ENCODE measurements at places on chromosomes 3 and 15.

DNA sequence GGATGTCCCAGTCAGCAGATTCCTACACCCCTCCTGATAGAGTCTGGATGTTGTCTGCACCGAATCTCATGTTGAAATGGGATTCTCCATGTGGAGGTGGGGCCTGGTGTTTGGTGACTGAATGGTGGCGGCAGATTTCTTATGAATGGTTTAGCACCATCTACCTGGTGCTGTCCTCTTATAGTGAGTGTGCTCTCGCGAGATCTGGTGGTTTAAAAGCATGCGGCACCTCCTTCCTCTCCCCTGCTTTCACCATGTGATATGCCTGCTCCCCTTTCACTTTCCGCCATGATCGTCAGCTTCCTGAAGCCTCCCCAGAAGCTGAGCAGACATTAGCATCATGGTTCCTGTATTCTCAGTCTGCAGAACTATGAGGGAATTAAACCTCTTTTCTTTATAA lies 135.2 kb upstream of the SLC6A11 start:
- DNase-seq: no peak

- no peak for DNase-seq
These were observed 296.8 kb upstream of the CHRM5 start for GRCh38 chr15:33671456-33671855.

GRCh38 chr3:185824051-185825005 lies 514 bp downstream of the IGF2BP2 start:
- DNase-seq: no peak

GRCh38 chr3:119796785-119797184 lies 14.9 kb downstream of the NR1I2 start:
- no peak for DNase-seq

DNA sequence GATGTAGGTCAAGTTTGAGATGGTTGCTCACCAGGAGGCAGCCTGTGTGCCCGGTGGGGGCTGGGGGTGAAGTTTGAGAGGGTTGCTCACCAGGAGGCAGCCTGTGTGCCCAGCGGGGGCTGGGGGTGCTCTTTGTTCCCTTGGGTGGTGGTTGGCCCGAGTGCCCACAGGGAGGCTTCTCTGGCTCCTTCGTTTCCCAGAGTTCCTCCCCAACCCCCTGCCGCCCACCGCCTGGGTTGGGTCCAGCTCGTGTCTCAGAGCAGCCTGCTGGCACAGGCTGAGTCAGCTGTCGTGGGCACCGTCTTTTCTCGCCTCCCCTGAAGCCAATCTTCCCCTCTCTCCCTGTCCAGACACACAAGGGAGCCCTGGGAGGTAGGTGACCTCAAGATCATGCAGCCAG lies 3.1 kb downstream of the APBA2 start:
- no peak for DNase-seq

- DNase-seq: no peak
These were observed 106.5 kb upstream of the SATB1 start for GRCh38 chr3:18531662-18532061.

GRCh38 chr3:72099326-72100079 lies 314.6 kb upstream of the PROK2 start:
- no peak for DNase-seq

GRCh38 chr3:85605066-85605465 lies 646.3 kb downstream of the CADM2 start:
- DNase-seq: no peak

- DNase-seq: no peak
These were observed 401.5 kb upstream of the FRG2C start for GRCh38 chr3:75262661-75263060.

- no peak for DNase-seq
These were observed 170.0 kb downstream of the SEMA6D start for GRCh38 chr15:47887241-47887800.

DNA sequence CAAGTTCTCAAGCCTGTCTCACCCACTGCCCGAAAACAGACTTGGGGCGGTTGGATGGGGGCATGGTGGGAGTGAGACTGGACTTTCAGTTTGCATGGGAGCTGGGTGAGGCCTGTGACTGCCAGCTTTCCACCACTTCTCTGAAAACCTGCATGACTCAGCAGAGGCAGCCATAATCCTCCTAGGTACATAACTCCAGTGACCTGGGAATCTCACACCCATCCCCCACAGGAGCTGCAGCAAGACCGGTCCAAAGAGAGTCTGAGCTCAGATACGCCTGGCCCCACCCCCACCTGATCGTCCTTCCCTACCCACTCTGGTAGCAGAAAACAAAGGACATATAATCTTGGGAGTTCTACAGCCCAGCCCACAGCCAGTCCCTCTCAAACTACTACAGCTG lies 107.2 kb downstream of the NSMCE3 start:
- DNase-seq: no peak

DNA sequence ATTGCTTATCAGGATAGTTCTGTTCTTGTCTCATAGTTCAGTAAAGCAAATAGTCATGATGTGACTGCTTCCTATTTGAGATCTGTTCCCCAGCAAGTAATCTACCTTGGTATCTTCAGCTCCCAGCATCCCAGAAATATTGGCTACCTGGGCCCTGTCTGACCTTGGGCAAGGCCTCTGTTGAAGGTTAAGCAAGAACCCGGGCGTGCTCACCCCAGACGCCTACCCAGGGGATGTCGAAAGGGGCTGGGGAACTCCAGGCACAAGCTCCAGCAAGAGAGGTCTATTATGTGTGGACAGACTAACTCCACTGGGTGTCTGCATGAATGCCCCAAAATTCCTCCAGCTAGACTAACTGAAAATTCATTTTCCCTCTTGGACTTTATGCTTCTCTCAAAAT lies 37.3 kb upstream of the IGF1R start:
- no peak for DNase-seq

- no peak for DNase-seq
These were observed 12.4 kb downstream of the RIOX2 start for GRCh38 chr3:97959872-97960271.

- no peak for DNase-seq
These were observed 70.1 kb downstream of the HERC1 start for GRCh38 chr15:63763476-63764123.

GRCh38 chr3:62586356-62586755 lies 213.0 kb upstream of the FEZF2 start:
- no peak for DNase-seq

DNA sequence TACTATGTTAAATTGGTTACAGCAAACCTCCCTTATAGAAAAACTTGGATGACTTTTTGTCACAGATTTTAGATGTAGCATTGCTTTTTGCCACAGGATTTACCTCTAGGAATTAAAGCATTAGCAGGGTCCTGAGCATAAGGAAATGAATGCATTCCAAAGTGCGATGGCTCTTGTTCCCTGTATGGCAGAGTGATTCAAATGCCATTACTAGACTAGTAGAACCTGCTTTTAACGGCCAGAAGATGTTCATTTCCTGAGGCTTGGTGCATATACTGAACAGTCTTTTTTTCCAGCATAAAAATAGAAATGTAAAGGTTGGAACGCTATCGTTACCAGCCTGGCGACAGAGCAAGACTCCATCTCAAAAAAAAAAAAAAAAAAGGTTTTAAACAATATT lies 59.4 kb downstream of the WNT5A start:
- DNase-seq: no peak

DNA sequence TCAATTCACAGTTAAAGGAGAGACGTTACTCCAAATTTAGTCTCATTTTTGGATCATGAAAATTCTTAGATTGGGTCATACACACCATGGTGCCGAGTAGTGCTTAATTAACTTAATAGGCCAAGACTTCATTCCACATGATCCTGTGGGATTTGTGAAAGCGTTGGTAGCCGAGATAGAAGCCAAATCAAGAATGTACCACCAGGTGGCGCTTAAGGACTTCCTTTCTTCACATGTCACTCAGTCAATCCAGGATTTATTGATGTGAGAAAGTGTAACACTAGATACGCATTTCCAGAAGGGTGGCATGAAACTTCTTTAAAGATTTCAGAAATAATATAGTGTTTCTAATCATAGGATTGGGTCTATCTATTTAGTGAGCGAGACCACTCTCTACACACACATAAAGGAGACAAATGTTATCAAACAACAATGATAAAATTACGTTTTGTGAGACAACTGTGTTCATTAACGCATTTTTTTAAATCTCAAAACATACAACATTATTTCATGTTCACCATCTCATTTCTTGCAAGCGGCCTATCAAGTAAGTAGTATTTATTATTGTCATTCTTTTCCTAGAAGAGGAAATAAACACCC lies 436.1 kb downstream of the CHL1 start:
- no peak for DNase-seq

- no peak for DNase-seq
These were observed 1.9 kb upstream of the BCL2L10 start for GRCh38 chr15:52114261-52115055.

DNA sequence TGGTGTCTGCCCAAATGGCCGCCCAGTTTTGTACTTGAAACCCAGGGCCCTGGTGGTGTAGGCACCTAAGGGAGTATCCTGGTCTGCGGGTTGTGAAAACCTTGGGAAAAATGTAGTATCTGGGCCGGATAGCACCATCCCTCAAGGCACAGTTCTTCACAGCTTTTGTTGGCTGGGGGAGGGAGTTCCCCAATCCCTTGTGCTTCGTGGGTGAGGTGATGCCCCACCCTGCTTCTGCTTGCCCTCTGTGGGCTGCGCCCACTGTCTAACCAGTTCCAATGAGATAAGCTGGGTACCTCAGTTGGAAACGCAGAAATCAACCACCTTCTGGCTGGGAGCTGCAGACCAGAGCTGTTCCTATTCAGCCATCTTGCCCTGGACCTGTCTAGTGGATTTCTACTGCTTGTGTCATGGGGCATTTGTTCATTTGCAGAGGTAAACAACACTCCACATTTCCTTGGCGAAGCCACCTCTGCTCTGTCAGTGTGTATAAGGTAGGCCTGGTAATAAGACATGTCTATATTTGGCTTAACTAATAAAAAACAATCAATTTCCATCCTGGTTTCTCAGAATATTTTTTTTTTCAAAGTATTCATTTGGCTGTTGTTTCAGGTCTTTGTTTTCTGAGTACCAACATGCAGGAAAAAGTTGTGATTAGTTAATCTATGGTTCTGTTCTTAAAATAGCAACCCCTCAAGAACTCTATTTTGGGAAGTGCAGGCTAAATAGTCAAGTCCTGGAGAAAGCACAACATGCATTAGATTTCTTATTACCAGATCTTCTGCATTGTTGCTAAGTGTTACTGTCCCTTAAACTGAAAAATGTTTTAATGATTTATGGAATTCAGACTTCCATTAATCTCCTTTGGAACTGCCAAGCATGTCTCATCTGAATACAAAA lies 304.3 kb downstream of the ZIC1 start:
- no peak for DNase-seq

DNA sequence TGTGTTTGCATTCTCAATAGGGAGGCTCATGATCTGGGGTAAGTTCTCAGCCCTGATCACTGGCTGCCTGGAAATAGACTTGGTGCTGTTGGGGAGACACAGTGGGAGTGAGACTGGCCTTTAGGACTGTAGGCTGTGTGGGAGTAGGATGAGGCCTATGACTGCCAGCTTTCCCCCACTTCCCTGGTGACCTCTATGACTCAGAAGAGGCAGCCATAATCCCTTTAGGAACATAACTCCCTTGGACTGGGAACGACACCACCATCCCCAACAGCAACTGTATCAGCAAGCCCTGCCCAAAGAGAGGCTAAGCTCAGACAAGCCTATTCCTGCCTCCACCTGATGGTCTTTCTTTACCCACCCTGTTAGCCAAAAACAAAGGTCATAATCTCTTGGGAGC lies 91.3 kb downstream of the SUCNR1 start:
- DNase-seq: no peak

- DNase-seq: no peak
These were observed 23.6 kb upstream of the TRIM59 start for GRCh38 chr3:160473221-160473620.

DNA sequence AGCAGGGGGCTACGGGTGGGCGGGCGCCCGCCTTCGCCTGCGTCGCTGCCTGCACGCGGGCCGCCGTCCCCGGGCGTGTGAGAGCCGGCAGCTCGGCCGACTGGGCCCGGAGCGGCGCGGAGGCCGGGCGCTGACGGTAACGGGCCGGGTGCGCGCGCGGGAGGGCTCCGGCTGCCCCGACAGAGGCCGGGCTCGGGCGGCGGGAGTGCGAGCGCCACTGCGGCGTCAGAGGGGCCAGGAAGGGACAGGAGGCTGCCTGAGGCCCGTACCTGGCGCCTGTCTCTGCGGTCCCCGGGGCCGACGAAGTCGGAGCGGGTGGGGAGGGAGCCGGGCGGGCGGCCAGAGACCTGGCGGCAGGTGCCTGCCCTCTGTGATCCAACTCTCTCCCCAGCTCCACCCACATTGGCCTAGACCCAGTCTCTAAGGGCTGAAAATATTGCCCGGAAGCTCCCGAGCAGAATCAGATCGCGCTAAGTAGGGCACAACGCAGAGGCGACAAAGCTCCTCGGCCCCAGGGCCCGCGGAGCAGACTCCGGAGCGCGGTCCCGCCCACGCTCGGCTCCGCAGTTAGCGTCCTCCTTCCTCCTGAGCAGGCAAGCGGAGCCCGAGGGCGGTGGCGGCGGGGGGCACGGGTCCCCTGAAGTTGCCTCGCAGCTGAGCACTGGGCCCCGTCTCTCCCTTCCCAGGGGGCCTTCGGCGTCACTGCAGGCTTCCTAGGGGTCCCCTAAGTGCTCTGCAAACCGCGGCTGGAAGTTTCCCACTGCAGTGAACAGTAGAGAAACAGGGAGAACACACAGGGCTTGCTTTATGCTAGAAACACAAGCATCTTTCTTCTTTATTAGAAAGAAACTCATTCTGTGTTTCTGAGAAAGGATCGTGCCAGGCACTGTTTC lies at the start of gene MAN2A2:
MAN2A2 (plus strand) TSS at position 463 of the 893 bp plus-strand sequence. CDS start 906 bp downstream, outside the sequence.
- DNase-seq: peak; percentile 71

DNA sequence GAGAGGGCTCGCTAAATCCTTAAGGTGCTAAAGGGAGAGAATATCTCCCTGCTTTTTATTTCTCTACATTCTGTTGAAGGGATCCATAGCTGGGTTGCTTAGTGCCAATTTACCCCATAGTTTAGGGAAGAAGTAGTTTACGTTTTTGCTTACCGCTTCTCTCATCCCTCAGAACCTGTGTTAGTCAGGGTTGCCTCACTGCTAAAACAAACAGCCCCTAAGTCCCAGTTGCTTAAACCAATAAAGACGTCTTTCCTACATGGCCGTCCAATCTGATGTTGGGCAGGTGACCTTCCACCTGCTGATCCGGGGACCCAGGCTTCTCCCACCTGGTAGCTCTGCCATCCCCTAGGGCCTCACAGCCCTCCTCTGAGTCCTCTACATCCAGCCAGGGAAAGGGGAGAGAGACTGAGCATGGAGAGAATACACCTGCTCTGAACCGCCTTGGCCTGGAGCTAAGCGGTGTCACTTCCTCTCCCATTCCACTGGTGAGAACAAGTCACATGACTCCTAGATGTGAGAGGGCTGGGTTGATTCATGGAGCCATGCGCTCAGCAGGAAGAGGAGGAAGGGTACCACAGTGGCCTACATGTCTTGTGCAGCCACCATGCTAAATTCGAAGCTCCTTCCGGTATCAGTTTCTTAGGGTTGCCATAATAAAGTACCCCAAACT lies 26.3 kb downstream of the DNASE1L3 start:
- DNase-seq: no peak

GRCh38 chr3:52596658-52597265 lies 60.4 kb downstream of the UQCC5 start:
- no peak for DNase-seq
